ENCODE measurements at places on chromosomes 3 and 15. TPM values are rescaled to one million over a fixed set of nuclear protein-coding genes. Genes with fewer than 3 reads are reported as not detected.
A peak's percentile ranks its signal among the peaks of the same experiment; 100 is the strongest.

GNAT1 gene
- polyA plus RNA-seq, result not detected

CTXN2 gene
- not detected for polyA plus RNA-seq

NUP210 gene
- polyA plus RNA-seq, result 10.9 TPM

ASB14 gene
- polyA plus RNA-seq, result 0.27 TPM

SPTBN5 gene
- polyA plus RNA-seq, result not detected

DNA sequence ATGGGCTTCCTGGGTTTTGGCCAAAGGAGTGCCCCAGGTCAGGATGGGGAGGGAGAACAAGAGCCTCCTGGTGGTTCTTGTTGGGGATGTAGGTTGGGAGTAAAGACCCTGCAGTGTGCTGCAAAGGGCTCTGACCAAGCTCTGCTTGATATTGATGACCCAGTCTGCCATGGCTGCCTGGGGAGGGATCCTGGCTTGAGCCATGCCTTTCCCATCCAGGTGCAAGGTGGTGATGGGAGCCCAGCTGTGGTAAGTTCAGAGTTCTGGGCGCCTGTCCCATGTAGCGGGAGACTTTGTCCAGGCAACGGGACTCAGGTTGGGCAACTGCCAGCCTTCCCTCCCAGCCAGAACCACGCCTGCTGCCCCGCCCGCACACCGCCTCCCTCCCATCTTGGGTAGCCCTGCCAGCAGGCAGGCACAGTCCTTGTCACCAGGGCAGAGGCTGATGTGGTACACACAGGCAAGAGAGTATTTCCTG lies 2.6 kb downstream of the GNAI2 start:
- DNase-seq, result no peak

DNA sequence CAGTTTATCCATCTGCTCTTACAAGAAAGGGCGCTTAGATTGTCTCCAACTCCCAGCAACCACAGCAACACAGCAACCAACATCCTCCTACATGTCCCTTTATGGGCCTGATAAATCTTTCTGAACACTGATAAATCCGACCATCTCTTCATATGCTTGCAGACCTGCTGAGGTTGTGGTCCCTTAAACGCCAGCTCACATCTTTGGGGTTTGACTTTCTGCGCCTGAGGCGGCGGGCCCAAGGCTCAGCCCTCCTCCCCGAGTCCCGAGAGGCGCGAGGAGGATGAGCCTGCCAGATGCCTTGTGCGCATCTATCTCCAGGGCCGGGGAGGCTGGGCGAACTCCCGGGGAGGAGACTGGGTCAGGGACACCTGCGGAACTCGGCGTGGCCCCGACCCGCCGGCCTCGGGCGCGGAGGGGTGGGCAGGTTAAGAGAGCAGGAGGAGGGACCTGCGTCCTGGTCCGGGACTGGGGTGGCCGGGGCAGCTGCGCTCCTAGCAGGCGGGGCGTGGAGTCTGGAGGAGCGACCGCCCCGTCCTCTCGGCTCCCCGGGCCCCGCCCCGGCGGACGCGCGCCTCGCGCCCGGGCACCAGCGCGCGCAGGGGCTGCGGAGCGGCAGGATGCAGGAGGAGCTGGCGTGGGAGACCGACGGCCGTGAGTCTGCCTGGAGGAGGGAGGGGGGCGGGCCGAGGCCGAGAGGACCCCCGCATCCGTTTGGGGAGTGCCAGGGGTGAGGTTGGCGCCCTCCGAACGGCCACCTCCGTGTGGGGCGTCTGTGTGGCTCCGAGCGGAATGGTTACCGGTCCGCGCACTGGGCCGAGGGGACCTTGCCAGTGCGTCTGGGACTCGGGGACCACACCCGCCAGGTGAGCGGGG lies at the start of gene ANKDD1A:
Gene ANKDD1A, plus strand, starts transcription at position 592 of the 876 bp plus-strand sequence. Its CDS starts 29 bp downstream, at position 621.
- peak; percentile 34 for DNase-seq

DNA sequence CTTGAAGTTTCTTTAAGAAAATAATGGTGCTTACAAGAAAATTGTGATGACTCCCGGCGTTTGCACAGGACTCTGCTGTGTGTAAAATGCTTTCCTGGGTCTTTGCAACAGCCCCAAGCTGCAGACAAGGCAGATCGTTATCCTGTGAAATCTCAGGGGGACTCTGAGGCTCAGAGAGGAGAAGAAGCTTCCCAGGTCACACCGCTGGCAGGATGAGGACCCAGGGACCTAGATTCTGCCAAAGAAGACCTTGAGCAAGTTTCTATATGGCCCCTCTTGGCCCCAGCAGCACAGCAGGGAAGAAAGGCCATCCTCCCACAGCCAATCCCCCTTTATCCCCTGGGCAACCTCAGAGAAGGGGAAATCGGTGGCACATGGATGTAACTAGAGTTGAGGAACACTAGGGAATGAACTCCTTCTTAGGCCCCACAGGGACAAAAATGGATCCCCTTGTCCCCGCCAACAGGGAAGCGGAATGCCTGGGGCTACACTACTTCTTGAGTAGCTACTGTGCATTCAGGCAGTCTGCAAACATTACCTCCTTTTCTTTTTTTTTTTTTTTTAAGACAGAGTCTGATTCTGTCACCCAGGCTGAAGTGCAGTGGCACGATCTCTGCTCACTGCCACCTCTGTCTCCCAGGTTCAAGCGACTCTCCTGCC lies 72.8 kb downstream of the CPN2 start:
- no peak for DNase-seq

GRCh38 chr15:82551646-82552247 lies 11.5 kb upstream of the RPS17 start:
- DNase-seq, result no peak

GRCh38 chr3:10286596-10287295 lies 6.0 kb downstream of the GHRL start:
- peak; percentile 49 for DNase-seq

DNA sequence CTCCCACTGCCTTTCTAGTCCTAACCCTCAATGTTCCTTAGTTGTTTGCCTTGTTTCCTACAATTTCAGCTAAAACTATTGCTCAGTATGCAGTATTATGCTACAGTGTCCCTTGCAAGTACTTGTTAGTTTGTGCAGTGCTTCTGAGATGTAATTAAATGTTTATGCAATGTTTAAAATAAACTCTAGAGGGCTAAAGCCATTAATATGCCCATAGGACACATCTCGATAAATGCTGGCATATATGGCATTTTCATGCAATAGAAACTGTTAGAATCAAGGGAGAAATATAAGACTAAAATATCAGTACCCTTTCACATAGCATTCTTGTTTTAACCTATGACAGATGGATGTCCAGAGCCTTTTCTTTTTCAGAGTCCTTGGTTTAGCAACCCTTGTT lies 59.8 kb upstream of the ACKR4 start:
- DNase-seq, result no peak

GRCh38 chr15:82851306-82851850 lies 42.0 kb downstream of the WHAMM start:
- DNase-seq, result no peak

GRCh38 chr15:25059698-25060471 lies 105.1 kb downstream of the SNRPN start:
- DNase-seq, result no peak

DNA sequence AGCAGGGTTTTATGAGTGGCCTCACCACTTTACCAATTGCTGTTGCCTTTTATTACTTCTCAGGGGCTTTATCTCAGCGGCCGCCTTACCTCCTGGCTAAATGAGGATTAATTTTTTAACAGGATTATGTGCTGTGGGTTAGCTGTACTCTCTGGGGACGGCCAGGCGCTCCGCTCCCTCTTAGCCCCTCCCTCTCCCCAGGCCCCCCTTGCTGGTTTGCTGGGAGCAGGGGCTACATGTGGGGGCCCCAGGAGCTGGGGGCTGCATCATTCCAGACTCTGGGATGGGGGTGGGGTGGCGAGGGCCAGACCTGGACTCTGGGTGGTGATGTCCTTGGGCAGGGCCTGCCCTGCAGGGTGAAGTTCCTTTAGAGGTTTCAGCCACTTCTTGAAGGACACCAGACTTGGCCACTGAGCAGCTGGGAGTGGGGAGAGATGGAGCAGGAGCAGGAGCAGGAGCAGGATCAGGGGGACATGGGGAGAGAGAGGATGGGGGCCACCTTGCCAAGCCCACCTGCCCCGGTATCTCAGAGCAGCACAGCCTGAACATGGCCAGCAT lies 196.1 kb downstream of the GOLGA6L6 start:
- DNase-seq, result no peak

DNA sequence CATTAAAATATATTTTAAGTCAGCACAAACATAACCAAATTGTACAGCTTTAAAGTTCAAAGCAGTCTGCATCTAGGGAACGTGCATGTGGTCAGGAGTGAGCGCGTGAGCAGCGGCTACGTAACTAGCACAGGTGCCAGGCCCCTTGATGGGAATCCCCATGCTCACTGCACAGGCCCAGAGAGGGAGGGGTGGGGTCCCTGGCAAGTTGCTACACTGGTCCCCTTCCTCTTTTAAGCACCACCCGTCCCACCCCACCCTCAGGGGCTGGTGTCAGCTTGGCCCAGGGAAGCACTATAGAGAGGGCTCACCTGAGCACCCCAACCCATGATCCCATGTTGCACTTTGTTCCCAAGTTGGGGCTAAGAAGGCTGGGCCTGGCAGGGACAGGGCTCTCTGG lies 835 bp upstream of the GMPPB start:
- DNase-seq, result no peak

GRCh38 chr3:56688191-56688590 lies 5.1 kb upstream of the TASOR start:
- DNase-seq, result no peak

GRCh38 chr3:173055228-173055933 lies 85.7 kb downstream of the SPATA16 start:
- DNase-seq, result no peak

Data from immature natural killer cell (primary cell).